ENCODE measurements at places on chromosomes 13 and 19.
A peak's percentile ranks its signal among the peaks of the same experiment; 100 is the strongest.

DNA sequence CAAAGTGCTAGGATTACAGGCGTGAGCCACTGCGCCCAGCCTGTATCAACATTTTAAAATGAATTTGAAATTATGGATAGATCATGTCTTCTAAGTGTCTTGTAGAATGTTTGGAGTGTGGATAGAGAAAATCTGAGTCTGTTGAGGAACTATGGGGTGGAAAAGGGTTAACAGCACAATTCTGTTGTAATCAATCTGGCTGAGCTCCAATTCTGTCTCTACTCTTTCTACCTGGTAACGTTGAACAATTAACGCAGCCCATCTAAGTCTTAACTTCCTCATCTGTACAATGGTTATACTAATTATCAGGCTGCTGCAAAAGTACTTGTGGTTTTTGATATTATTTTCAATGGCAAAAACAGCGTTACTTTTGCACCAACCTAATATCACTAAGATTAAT, 4.1 kb downstream of the FPR2 start:
- DNase-seq = no peak

DNA sequence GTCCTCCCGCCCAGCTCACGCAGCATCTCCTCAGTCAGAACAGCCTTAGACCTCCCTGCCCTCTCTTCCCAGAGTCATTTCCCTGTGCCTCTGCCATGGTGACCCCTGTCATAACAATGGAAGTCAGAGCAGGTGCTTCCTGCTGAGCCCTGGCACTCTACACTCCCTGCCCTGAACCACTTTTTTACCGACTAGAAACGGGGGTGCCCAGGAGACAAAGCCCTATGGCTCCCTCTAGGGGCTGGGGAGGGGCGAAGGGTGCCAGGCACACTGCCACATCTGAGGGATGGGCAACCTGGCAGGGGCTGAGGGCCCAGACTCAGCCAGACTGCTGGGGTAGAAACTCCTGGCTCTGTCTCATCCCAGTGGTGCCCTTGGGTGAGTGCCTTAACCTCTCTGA, 16.4 kb downstream of the ZNF574 start:
- peak; percentile 46 for DNase-seq

DNA sequence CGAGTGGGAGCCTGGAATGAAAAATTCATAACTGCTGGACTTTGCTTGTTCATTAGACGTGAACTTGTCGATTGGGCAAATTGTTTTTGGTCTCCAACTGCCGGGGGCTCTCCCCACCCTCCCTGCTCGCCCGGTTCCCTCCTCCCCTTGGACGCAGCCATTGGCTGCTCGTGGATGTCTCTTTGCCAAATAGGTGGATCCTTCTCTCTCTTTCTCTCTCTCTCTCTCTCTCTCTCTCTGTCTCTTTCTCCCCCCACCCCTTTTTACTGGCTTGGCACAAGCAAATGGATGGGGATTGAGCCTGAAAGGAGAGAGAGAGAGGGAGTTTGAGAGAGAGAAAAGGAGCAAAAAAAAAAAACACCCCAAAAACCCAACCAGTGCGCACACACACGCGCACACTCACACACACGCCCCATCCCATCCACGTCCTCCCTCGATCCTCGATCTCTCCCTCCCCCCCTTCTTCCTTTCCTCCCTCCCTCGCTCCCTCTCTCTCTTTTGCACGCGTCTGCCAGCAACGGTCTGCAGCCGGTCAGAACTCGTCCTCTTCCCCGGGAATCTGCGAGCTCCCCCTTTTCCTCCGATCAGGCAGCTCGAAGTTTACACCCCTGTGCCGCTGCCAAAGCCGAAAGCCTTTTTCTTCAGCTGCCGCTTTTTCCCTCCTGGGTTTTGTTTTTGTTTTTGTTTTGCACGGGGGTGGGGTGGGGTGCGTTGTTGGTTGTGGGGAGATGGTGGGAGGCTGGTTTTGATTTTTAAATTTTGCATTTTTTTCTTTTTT, 27.8 kb downstream of the NFIX start:
- DNase-seq = no peak

- no peak for DNase-seq
These were observed 17.2 kb downstream of the ACTN4 start for GRCh38 chr19:38664503-38665211.

GRCh38 chr19:54521860-54522513, 19.4 kb downstream of the LAIR2 start:
- no peak for DNase-seq

DNA sequence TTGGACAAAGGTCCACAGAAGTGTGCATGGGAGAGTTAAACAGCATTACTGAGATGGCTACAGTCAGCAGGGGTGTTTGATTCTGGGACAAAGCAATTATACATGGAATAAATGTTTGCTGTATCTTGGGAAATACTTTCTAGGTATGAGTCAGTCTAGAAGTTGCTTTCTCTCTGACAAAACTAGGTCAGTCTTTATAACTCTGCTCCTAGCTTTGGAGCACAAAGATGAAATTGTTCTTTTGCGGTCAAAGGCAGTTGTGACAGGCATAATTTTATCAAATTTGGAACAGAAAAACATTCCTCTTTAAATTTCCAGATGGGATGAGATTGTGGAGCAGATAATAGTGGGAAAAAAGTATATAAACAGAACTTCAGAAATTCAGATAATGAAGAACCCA, 1045.4 kb upstream of the MIR17HG start:
- DNase-seq = no peak

- no peak for DNase-seq
These were observed 38.1 kb downstream of the PSG5 start for GRCh38 chr19:43148233-43148632.

GRCh38 chr13:40483601-40484000, 182.8 kb downstream of the FOXO1 start:
- DNase-seq = no peak

DNA sequence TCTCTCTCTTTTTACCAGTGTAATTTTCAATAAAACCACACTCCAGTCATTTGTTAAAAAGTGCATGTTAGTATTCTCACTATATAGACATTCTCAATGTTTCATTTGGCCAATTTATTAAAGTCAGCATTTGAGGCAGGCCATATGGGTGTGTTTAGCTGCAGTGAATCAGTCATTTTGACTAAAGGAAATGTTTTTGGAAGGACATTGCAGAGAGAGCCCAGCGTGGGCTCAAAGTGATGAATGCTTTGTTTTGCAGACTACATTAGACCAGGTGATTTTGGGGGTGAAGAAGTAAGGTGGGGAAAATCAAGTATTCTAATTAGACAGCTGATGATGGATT, 116.7 kb downstream of the POSTN start:
- DNase-seq = no peak

DNA sequence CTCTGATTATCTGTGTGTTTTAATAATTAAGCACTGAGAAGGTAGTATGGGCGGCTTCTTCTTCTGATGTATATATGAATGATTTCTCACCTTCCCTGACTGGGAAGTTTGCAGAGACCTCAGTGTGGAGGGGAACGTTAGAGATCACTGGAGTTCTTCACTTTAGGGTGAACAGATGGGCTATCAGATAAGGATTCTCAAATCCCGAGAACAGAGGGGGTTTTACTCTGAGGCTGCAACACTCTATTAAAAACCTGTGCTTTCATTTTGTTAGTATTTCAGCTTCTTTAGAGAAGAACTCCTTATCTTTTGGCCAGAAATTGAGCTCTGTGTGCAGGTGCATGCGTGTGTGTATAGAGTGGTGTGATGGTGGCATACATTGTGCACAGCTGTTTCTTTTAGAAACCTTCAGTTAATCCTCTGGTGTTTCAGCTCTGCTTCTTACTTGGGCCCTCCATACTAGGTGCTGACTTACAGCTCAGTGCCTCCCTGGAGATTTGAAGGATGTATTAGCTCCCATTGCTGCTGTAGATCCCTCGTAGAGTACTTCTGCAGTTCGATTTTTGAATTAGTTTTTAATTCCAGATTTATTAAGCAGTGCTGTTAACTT, 45.3 kb upstream of the PCDH9 start:
- no peak for DNase-seq

DNA sequence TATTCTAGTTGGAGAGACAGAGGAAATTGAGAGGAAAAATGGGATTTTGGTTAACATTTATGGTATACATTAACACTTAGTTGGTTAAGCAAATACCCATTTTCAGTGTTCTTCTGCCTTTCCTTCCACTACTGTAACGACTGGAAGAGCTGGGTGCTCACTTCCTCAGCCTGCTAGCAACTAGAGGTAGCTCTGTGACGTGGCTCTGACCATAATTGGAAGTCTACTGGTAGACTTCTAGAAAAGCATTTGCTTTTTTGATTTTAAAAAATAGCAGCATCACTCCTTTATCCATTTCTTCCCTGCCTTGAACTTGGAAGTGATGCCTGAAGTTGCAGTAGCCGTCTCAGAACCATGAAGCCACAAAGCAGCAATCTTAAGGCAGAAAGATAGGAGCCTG, 15.9 kb downstream of the NHLRC3 start:
- DNase-seq = no peak

DNA sequence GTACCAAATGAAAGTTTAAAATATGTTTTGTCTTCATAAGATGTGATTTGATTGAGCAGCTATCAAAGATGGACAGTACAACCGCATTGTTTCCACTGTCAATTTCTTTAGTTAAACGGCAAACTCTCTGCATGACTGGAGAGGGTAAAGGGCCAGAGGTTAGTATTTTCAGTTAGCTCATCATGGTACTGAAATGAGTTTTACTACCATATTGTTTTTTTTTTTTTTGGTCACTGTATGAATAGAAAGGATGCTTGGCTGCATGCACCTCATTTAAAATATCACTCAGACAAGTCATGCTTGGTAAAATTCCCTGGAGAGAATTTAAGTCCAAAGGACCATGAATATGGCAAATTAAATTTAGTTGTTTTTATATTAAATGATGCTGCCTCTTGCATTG, 942.1 kb upstream of the SPRY2 start:
- no peak for DNase-seq

DNA sequence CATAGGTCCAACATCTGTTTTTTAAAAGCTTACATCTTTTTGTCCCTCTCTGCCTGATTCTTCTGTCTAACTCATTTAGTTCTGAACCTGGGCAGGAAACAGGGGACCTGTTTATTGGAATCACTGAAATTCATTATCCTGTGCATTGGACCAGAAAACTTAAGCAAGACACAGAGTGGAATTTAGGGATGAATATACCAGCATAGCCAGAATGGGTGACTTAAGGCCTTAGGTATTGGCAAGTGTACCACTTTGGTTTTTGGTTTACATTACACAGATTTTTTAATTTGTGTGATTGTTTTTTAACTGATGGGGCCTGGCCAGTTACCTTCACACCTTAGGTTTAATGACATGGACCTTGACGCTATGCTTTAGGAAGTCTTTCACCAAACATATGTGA, 232.5 kb downstream of the GPC5 start:
- no peak for DNase-seq

GRCh38 chr19:58466089-58466759, 656 bp upstream of the ZNF324 start:
- no peak for DNase-seq

DNA sequence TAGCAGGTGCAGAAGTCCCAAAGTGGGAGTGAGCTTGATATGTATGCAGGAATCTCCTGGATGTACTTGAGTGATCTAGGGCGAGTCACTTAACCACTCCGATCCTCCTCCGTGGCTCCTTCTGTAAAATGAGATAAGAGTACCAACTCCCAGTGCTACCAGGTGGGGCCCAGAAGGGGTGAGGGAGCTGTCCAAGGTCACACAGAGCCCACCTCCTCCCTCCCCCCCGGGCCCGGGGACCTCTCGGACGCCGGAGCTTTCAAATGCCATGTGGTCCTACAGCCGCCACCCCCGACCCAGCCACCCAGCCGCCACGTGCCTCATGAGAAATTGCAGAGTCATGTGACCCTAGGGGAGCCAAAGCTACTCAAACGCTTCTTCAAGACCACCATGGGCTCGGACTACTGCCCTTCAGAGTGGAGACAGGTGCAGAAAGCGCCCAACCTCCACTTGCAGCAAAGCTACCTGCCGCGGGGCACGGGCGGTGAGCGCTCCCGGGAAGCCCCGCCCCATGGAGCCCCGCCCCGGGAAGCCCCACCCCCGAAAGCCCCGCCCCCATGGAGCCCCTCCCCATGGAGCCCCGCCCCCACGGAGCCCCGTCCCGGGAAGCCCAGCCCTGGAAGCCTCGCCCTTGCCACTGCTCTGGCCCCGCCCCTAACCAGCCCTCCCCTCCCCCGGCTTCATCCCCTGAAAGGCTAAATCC, 10.1 kb upstream of the ZNF358 start:
- no peak for DNase-seq

Measured in activated naive CD4-positive, alpha-beta T cell treated with anti-CD3 and anti-CD28 coated beads, Interleukin-2, amount 50 U/mL, for 16 hours (primary cell).